CD8-positive, alpha-beta T cell (primary cell): ENCODE measurements at places on chromosomes 5 and 9.

DNA sequence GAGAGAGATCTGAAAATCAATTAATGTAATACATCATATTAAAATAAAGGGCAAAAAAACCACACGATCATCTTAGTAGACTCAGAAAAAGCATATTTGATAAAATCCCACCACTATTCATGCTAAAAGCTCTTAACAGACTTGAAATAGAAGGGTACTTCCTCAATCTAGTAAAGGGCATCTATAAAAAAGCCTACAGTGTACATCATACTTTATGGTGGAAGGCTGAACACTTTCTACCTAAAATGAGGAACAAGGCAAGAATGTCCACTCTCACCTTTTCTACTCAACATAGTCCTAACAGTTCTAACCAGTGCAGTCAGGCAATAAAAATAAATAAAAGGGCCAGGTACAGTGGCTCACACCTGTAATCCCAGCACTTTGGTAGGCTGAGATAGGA lies 38.9 kb downstream of the POLK start:
- DNase-seq: no peak

GRCh38 chr5:97629276-97629675 lies 446.2 kb upstream of the RIOK2 start:
- no peak for DNase-seq

DNA sequence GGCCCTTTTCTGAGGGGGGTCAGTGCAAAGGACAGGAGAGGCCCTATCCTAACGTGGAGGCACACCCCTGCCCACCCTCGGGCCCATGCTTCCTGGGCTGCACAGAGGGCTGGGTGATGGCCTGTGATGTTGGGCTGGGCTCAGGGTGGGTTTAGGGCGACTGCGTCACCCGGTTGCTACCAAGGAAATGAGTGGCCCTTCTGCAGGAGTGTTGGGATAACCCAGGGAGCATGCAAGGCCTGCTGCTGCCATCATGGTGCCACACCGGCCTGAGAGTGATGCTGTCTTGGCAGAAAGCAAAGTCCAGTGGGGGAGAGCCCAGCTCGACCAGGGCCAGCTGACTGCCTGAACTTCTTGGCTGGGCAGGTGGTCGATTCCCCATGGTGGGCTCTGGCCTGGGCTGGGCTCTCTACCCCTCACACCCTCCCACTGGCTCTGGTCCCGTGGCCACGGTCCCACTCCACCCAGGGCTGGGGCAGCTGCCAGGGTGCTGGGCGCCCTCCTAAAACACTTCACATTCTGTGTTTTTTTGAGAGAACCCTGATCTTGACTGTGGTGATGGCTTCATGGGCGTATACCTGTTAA lies 21.5 kb upstream of the MRNIP start:
- DNase-seq: no peak

GRCh38 chr9:13165236-13165945 lies 114.1 kb downstream of the MPDZ start:
- DNase-seq: no peak

- DNase-seq: no peak
These were observed 24.5 kb upstream of the RAB14 start for GRCh38 chr9:121226175-121226574.
